KG1 (cell line): ENCODE measurements at places on chromosomes 4 and X.

DNA sequence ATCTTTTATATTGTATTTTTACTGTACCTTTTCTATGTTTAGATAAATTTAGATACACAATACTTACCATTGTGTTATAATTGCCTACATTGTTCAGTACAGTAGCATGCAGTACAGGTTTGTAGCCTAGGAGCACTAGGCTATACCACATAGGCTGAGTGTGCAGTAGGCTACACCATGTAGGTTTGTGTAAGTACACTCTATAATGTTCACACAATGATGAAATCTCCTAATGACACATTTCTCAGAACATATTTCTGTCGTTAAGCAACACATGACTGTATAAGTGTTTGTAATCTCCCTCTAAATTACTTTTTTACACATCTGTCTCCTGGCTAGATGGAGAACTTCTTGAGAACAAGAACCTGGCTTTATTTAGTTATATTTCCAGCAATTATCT lies 40.3 kb downstream of the UCHL1 start:
- DNase-seq: no peak

GRCh38 chrX:63993936-63994335 lies 208.9 kb upstream of the ARHGEF9 start:
- DNase-seq: no peak

- no peak for DNase-seq
Observed at GRCh38 chr4:169024762-169025161, 14.7 kb upstream of the CBR4 start.

DNA sequence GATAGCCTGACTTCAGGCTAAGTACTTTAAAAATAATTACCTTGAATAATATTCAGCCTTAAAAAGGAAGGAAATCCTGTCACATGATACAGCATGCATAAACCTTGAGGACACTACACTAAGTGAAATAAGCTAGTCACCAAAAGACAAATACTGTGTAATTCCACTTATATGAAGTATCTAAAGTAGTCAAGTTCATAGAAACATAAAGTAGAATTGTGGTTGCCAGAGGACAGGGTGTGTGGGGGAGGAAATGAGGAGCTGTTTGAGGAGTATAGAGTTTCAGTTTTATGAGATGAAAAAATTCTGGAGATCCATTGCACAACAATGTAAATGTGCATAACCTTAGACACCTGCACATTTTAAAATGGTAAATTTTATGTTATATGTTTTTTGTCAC lies 5.6 kb upstream of the STPG2 start:
- DNase-seq: no peak

DNA sequence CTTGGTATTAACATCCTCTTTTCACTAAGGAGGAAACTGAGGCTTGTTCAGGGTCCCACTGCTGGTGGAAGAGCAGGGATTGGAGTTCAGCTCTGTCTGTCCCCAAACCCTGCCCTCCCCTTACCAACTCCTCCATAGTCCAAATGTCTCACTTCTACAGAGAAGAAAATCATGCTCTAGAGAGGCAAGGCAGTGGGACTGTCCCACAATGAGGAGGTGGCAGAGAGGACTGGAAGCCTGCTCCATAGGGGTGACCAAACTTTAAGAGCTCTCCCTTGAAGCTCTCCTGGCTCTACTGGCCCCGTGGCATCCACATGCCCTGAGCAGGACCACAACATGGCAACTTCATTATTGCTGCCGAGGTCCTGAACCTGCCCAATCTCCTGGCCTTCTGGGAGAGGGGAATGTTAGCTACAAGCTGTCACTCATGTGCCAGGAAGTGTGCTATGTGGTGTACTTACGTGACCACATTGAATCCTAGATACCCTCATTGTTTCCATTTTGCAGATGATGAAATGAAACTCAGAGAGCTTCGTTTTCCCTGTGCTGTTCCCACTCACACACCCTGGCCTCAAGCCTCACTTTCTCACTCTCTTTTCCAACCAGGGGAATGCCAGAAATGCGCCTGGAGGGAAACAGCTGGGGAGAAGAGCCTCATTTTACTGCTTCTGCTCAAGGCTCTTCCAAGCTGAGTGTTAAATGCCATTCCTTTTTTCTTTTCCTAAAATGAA lies 71.5 kb downstream of the ANAPC4 start:
- no peak for DNase-seq

GRCh38 chrX:13750204-13750603 lies 15.7 kb downstream of the OFD1 start:
- DNase-seq: peak; percentile 7

GRCh38 chr4:25884031-25884782 lies 21.4 kb upstream of the SEL1L3 start:
- no peak for DNase-seq

- DNase-seq: no peak
Observed at GRCh38 chr4:168541266-168541953, 44.6 kb downstream of the PALLD start.

DNA sequence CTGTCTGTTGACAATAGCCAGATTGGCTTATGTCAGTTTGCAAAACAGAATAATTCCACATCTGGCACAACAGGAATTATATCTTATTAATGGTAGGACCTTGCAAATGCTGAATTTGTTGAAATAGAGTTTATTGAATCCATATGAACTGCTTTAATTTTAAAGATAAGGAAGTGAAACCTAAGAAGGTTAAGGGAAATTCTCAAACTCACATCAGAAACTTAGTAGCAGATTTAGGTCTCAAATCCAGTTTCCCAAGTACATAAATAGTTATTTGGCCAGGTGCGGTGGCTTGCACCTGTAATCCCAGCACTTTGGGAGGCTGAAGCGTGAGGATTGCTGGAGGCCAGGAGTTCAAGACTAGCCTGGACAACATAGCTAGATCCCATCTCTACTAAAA lies 117.1 kb downstream of the HNRNPD start:
- no peak for DNase-seq

DNA sequence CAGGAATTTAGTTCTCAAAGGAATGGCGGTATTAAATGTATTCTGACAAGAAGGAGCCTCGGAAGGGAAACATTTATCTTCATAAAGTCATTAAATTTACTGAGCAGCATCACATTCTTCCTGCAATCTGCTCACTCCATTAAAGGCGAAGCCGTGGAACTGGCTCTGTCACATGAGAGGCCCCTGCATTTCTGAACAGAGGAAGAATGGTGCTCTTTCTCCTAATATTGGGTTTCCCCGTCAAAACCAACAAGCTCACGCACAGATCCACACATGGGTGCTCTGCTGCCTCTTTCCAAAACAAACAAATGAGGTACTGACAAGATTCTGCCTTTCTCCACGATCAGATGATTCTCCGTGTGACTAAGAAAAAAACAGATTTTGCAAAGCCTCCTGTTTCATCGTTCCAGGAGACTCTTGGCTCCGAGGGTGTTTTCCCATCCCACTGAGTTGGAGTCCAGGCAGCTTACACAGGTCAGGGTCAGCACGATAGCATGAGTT lies 191.2 kb downstream of the IDS start:
- DNase-seq: no peak

- no peak for DNase-seq
Observed at GRCh38 chr4:106803083-106803482, 233.0 kb downstream of the DKK2 start.

GRCh38 chrX:42269186-42269585 lies 345.8 kb upstream of the CASK start:
- DNase-seq: no peak

DNA sequence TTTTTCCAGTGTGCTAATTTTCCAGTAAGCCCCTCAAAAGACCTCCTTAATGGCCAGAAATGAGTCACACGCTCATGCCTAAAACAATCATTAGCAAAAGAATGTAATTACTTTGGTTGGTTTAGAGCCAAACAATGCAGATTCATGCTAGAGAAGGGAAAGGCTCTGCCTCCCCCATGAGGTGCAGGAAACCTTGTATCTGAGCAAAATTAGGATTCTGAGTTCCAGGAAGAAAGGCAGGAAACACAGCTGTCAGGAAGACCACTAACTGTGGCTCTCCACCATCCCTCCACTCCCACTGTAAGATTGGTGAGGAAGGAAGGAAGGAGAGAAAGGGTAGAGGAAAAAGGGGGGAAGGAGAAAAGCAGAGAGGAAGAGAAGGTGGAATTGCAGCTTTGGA lies 104.9 kb upstream of the DHX15 start:
- DNase-seq: no peak
